Epithelial cell of proximal tubule (primary cell): ENCODE measurements at places on chromosomes 1 and 21. TPM values are rescaled to one million over a fixed set of nuclear protein-coding genes. Genes with fewer than 3 reads are reported as not detected.

Gene PIGR
- total RNA-seq, result 0.06 TPM in 1 of 2 replicates, not detected in the other

Gene DNASE2B
- total RNA-seq, result not detected in 2 replicates

Gene IFFO2
- total RNA-seq, result 61.8 and 107 TPM in 2 replicates

Gene GJA9
- not detected in 2 replicates for total RNA-seq

Gene F11R
- 42.2 and 57.8 TPM in 2 replicates for total RNA-seq
